ENCODE measurements at places on chromosomes 1 and 21. TPM values are rescaled to one million over a fixed set of nuclear protein-coding genes. Genes with fewer than 3 reads are reported as not detected.

DNA sequence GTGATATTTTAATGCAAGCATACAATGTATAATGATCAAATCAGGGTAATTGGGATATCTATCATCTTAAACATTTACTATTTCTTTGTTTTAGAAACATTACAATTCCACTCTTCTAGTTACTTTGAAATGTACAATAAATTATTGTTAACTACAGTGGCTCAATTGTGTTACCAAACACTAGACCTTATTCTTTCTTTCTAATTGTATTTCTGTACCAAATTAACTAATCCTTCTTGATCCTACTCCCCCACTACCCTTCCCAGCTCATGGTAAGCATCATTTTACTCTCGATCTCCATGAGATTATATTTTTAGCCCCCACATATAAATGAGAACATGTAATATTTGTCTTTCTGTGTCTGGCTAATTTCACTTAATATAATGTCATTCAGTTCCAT lies 95.0 kb upstream of the MROH9 start:
- DNase-seq = no peak

DNA sequence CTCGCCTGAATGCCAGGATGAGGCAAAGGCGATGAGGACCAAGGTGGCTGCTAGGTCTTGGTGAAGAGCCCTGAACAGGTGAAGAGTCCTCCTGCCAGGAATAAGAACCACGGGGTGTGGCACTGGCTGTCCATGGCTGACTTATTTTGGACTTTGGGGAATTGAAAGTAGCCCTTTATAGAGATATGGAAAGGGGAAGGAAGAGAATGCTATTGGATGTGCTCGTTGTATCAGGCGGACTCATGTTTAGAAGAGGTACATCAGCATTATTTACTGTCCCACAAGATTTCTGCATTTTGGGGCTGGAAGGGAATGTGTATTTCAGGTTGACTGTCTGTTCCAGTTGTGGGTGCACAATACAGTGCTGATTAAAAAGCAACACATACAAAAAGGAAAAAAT lies 465.8 kb downstream of the DSCAM start:
- no peak for DNase-seq

DNA sequence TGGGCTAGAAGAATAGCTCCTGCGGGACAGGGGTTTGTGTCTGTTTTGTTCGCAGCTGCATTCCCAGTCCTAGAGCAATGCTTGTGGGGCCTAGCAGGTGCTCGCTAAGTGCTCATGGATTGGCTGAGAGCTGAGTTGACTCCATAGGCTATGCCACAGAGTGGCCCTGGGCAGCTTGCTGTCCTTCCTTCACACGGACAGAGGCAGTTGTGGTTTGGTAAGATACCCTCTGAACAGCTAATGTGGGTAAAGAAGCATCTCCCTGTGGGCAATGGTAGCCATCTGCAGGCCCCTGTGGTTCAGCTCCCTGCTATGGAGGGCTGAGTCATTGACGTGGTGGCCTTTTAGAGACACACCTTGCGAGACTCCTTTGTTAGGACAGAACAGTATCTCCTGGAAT lies 23.5 kb upstream of the LBR start:
- DNase-seq = no peak

GRCh38 chr1:177209357-177209756 lies 38.6 kb downstream of the BRINP2 start:
- DNase-seq = no peak

- no peak for DNase-seq
Measured at GRCh38 chr1:59072583-59072947, 224.3 kb upstream of the FGGY start.

DNA sequence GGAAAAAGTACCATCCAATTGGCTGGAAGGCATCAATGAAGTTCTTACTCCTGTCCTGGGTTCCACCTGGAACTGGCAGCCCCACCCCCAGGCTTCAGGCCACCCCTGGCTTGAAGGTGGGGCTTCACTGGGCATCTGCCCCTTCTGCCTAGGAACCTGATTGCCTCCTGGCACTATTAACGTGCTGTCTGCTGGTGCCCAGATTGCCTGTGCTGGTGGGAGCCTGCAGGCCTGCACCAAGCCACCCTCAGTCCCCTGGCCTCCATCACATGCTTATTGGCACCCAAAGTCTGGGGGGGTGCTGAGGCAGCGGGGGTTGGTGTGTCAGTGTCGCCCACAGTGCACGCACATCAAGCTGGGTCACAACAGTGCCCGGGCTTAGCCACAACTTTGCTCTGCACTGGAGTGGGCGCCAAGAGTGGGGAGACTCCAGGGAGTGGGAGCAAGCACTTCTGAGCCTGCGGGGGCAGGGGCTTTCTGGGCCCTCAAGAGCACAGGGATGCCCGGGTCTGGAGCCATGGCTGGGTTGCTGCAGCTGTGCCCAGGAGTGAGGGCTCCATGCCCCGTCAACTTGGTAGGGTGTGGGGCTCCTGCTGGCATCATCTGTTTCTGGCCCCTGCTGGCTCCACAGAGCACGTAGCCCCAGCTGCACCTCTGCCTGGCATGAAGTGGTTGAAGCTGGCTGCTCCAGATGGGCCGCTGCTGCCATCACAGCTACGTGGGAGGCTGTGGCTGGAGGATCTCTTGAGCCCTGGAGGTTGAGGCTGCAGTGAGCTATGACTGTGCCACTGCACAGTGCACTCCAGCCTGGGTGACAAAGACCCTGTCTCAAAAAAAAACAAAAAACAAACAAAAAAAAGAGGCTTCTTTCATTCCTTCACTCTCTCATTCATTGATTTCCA lies 4.1 kb upstream of the LSM10 start:
- DNase-seq = no peak

DNA sequence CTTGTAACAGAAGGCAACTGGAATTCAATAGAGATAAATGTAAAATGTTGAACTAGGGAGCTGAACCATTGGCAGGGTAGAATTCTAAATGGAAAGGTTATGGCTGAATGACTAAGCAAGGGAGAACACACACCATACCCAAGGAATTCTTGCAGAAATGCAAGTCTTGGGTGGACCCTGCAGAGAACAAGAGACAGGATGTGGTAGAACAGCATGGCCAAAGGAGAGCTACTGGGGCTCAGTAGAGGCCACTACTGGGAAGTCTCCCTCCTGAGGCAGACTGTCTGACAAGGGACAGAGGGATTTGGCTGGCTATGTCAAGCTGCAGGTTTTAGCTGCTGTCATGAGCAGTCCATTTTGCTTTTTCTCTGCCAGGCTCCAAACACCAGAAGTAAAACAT lies 180.9 kb downstream of the TNR start:
- DNase-seq = no peak

DNA sequence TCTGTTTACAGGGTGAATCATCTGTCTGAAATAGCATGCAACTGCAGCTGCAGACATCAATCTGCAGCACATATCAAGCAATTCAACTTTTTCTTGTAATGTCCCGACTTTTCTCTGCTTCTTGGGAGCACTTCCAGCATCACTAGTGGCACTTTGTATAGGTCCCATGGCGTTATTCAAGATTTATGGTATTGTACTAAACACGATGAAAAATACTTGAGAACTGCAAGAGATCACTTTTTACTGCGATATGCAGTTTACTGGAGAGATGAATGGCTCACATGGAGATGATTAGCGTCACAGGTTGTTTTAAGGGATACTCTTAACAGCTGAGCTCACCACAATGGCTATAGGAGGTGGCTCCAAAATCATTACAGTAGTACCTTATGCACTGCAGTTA lies 7.2 kb upstream of the SCMH1 start:
- no peak for DNase-seq

The ACKR1 gene
- not detected for total RNA-seq

The ITGB2 gene
- total RNA-seq = 78.9 TPM

The BMP8B gene
- total RNA-seq = 0.34 TPM

The LCE1B gene
- not detected for total RNA-seq

The DISC1 gene
- total RNA-seq = 0.91 TPM

The SGIP1 gene
- not detected for total RNA-seq

The RXFP4 gene
- total RNA-seq = 0.34 TPM

The SV2A gene
- total RNA-seq = 1.9 TPM

Data from OCI-LY7 (cell line).